A549 (cell line): ENCODE measurements at places on chromosomes 3 and 15. TPM values are rescaled to one million over a fixed set of nuclear protein-coding genes. Genes with fewer than 3 reads are reported as not detected.

DNA sequence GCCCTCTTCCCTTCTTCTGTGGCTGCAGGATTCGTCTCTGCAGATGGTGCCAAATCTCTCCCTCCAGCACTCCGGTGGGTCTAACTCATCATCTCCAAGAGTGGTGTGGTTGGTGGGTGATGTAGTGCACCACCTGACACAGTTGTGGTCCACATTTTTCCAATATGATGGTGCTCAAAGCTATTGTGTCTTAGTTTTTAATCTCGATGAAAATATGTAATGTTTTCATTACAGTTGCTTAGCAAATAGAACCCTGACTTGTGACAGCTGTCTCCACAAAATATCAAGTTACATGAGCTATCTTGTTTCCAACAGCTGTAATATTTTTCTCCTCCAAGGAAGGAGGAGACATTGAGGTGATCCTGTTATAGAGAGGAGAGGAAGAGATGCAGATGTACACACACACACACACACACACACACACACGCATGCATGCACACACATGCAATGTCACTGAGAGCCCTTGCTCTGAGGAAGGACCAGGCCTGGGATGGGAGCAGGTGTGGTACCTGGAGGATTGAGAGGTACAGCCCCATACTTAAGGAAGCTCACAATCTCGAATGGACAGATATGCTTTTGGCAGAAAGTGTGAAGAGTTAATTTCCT, 15.7 kb upstream of the ESYT3 start:
- no peak for DNase-seq

GRCh38 chr3:105527535-105527934, 160.8 kb downstream of the ALCAM start:
- DNase-seq, result no peak

DNA sequence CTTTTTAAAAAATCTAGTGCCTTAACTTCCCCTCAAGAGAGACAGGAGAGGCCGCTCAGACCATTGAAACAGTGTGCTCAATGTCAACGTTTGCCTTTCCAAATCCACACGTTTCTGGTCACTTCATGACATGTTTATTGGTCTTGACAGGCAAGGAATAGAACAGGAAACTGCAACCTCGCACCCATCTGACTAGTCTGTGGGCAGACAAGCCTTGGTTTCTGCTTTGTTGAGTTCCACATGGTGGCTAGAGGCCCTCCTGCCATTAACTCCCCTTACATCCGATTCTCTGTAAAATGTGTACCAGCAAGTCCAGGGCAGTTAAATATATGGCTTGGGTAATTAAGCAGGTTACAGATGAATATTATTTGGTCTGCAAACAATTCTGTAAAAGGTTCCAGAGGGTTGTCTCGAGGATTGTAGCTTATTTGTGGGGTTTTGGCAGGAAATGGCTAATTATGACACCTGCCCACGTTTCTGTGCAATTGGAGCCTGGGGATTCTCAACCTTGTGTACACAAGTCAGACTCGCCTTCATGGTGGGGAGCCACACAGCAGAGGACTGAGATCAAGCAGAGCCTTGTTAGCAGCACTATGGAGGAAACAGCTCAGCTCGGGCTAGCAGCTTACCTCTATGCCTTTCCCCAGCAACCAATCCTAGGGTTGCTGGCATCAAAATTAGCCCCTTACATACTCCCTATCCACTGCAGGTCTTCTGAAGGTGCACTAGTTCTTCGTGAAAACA, 317.5 kb upstream of the IGF1R start:
- no peak for DNase-seq

DNA sequence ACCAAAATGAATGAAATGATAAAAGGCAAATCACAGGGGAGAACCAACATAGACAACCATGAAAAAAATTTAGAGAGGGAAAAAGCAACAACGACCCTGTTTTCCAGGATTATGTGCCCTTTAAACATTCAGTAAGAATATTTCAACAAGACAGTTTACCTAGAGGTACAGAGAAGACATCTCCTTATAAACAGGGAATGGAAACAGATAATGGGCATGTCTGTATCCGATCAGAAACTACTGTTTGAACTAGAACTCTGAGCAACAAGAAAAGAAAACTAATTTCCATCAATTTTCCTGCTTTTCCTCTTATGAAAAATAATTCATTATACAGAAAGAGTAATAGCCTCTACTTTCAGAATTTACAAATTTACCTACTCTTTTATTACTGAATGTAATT, 39.3 kb downstream of the DLG1 start:
- DNase-seq, result no peak

A4GNT gene
- not detected in 3 replicates for polyA plus RNA-seq

GRCh38 chr3:27633224-27633545, 88.9 kb downstream of the EOMES start:
- DNase-seq, result no peak

DNA sequence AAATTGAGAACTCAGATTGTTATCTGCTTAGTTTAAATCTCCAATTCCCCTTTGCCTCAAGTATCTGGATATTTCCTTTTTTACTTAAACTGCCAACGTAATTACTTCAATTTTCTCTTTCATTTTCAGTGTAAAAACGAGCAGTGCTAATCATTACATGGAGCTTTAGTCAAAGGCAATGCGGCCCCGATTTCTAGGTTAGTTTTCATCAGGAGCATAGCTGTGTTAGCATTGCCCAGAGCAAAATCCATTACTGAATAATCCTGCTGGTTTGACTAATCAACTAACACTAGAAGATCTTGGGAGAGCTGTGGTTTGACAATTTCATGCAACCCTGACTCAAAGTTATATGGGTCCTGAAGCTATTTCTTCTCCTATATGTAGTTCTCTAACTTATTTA, 46.2 kb downstream of the ZPLD1 start:
- no peak for DNase-seq

DNA sequence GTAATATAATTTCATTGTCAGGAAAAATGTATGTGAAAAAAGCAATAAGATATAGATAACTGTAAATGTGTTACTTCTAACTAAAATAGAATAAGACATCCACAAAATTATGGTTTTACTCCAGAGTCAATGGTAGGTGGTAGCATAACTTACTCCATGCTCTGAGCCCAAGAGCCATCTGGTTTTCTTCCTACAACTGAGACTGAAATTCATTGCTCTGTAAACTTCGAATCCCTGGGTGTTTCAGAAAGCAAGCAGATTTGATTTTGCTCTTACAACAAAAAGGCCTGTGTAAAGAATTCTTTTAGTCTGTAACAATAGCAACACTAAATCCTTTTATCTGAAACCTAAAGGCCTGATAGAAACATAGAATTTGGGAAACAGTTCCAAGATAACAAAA, 805.9 kb downstream of the AGBL1 start:
- DNase-seq, result no peak

GRCh38 chr15:63176302-63176701, 13.1 kb upstream of the RAB8B start:
- no peak for DNase-seq

SYNPR gene
- polyA plus RNA-seq, result not detected in 3 replicates

RARRES1 gene
- 8.5 to 16.6 TPM (median 10.9 TPM) in 3 replicates for polyA plus RNA-seq

DNA sequence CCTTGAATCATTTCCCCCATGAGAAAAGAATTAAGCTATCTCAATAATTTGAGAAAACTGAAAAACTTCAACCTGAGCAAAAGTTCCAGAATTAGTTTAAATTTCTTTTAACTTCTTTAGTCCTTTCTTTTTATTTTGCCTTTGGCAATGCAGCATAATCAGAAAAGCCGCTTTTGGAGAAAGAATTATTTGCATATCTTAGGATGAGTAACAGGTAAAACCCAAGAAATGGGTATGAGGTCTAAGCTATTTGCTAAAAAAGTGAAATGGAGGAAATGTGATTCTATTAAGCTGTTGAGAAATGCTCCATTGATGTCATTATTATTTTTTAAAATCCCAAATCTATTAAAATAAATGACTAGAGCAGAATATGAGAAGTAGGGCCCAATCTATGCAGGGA, 1238.3 kb upstream of the GBE1 start:
- no peak for DNase-seq

- no peak for DNase-seq
Measured at GRCh38 chr3:62003835-62004234, 369.5 kb downstream of the FEZF2 start.

GRCh38 chr3:131388490-131388799, 6.9 kb downstream of the NUDT16 start:
- DNase-seq, result no peak

DNA sequence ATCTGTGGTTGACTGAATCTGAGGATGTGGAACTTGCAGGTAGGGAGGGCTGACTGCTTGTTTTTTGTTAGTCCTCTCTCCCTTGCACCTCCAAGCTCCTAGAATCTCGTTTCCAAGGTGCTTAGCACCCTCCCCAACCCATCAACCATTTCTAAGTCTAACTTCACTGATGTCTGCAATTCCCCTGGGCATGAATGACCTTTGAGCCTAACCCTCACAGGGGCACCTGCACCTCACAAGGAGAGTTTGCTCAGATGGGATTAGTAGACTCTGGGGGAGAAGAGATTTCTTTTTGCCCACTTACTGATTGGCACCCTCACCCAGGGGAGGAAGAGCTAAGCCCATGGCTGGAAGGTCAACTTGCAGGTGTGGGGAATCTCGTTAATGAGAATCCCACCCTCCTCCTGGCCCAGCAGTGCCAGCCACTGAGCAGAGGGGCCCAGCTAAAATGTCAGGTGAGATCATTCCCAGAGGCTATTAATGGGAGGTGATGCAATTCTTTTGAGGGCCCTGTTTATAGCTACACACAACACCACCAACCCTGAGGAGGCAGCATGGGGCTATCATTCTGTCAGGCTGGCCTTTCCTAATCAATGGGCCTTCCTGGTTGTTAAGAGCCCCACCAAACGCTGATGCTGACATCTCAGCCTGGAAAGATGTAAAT, 81.6 kb upstream of the HERC1 start:
- no peak for DNase-seq

DNA sequence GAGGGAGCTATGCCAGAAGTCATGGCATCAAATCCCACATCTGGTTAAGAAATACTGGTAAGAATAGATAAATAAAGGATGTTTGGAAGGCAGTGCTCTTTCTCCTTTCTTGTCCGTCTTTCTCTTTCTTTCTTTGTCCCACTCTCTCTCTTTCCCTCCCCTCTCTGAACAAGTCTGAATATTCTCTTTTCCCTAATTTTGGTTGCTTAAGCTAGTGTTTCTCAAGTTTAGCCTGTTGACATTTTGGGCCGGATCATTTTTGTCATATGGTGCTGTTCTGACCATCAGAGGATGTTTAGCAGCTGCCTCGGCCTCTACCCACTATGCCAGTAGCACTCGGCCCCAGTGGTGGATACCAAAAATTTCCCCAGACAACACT, 405.3 kb upstream of the C2CD4B start:
- DNase-seq, result no peak
